ENCODE measurements at places on chromosomes 11 and 22.

DNA sequence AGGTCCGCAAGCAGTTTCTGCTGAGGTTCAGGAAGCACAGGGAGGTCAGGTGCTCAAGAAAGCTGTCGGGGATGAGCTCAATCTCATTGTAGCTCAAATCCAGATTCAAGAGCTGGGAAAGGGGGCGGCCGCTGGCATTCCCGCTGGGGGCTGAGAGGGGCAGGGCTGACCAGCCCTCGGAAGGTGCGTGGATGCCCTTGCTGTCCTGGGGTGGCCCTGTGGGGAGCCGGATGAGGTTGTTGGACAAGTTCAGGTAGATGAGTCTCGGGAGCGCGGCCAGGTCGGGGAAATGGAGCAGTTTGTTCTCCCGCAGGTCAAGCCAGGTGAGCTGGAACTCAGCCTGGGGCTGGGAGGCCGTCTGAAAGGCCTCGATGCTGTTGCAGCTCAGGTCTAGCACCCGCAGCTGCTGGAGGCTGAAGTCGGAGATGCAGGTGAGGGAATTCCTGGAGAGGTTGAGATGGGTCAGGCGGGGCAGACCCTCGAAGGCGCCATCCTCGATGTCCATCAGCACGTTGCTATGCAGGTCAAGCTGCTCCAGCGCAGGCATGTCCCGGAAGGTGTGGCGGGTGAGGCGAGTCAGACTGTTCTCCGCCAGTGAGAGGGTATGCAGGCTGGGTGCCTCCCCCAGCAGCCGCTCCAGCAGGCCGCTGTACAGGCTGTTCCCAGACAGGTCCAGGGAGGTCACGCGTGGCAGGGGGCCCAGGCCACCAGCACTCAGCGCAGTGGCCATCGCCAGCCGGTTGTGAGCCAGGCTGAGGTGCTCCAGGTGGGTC lies 9.8 kb downstream of the LRRC32 start:
- H3K36me3 ChIP-seq, result peaks cover 1% of the 10 kb centered on the region
- peaks cover 12% of the 10 kb centered on the region for H3K4me1 ChIP-seq
- no peak for DNase-seq
- no peak overlapping the region for H3K27ac ChIP-seq
- H3K4me3 ChIP-seq, result no peak overlapping the region
- no peaks in the 10 kb centered on the region for H3K27me3 ChIP-seq

GRCh38 chr11:10019906-10020682 lies 273.9 kb downstream of the SBF2 start:
- H3K4me1 ChIP-seq, result peaks cover 6% of the 10 kb centered on the region
- no peaks in the 10 kb centered on the region for H3K27me3 ChIP-seq
- peaks cover 7% of the 10 kb centered on the region for H3K36me3 ChIP-seq
- no peak overlapping the region for H3K4me3 ChIP-seq

DNA sequence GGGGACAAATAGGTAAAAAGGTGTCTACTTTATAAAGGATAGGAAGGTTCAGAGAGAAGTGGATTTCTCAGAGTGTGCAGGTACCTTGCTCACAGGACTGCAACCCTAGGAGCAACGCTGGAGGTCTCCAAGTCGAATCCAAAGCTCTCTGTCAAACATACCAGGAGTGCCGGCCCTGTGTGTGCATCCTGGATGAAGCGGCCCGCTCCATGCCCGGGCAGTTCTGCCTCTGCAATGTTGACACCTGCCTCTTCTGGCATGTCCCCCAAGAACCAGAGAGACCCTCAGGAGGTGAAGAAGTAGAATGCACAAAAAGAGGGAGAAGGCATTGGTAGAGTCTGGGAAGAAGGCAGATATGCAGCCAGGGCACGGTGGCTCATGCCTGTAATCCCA lies 3.1 kb upstream of the TSSK2 start:
- peaks cover 1% of the 10 kb centered on the region for H3K4me1 ChIP-seq
- no peaks in the 10 kb centered on the region for H3K36me3 ChIP-seq
- H3K4me3 ChIP-seq, result no peak overlapping the region
- DNase-seq, result no peak

DNA sequence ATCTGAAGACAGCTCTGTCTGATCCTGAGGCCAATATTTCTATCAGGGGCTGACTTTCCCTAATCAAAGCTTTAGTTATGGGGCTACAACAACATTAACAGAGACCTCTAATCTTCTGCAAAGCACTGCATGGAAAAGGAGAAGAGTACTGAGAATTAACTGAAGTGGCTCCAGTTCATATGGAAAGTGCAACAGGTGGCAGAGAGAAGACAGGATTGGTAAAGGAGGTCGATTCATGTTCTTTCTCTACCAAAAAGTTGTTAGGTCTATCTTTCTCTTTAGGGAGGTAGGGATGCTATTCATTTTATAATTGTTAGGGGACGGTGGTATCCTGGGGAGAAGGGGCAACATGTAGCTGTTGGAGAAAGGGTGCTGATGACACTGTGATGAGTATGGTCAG lies 232.7 kb upstream of the NARS2 start:
- H3K4me1 ChIP-seq, result no peaks in the 10 kb centered on the region
- H3K4me3 ChIP-seq, result no peak overlapping the region
- no peak overlapping the region for H3K27ac ChIP-seq
- no peak for DNase-seq
- H3K27me3 ChIP-seq, result peaks cover 4% of the 10 kb centered on the region

DNA sequence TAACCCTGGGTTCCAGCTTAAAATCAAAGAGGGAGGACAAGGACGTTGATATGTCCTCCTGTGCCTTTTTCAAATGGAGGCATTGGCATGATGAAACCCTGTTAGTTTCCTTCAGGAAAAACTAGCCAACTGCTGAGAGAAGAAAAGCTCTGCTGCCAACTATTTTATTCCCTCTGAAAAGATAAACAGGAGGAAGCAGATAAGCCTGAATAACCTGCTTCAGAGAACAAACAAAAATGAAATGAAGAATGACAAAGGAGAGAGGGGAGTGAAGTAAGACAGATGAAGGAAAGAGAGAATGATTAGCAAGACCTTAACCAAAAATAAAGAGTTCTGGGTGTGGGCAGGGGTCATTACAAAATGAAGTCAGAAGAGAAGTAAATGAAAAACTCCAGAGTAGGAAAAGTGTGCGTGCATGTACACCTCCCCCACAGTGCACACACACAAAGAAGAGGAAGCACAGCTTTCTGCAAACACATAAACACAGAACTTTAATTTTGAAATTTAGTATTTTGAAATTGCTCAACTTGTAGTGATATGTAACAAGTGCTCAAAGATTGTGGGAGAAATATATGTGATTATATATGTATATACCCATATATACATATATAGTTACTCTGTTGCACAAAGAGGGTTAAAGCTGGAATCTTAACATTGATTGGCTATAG lies 332.2 kb downstream of the LUZP2 start:
- H3K4me3 ChIP-seq, result no peak overlapping the region
- no peak for DNase-seq
- H3K27me3 ChIP-seq, result no peaks in the 10 kb centered on the region
- H3K36me3 ChIP-seq, result no peaks in the 10 kb centered on the region
- no peak overlapping the region for H3K27ac ChIP-seq

GRCh38 chr11:8328231-8328794 lies 64.6 kb upstream of the LMO1 start:
- no peaks in the 10 kb centered on the region for H3K36me3 ChIP-seq
- H3K4me3 ChIP-seq, result no peak overlapping the region
- peaks cover 9% of the 10 kb centered on the region for H3K27me3 ChIP-seq
- no peak for DNase-seq
- no peaks in the 10 kb centered on the region for H3K4me1 ChIP-seq
- no peak overlapping the region for H3K27ac ChIP-seq

- H3K27me3 ChIP-seq, result no peaks in the 10 kb centered on the region
- H3K4me3 ChIP-seq, result no peak overlapping the region
- no peak overlapping the region for H3K27ac ChIP-seq
- peaks cover 23% of the 10 kb centered on the region for H3K4me1 ChIP-seq
- no peak for DNase-seq
- H3K36me3 ChIP-seq, result no peaks in the 10 kb centered on the region
These were observed 15.3 kb upstream of the APOL6 start for GRCh38 chr22:35632935-35633334.

DNA sequence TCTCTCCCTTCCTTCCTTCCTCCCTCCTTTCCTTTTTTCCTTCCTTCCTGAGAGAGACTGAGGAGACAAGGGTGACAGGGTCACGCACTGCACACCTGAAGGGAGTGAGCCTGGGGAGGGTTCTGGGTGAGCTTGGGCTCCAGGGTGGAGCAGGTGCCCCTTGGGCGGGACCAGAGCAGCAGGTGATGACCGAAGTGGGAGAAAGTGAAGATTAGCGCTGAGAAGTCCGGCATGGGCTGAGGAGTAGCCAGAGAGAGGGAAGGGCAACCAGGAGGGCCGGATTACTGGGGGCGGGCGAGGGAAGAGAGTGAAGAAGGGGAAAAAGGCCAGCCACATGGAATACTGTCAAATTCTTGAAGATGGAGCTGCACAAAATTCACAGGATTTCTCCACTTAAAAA lies 99.2 kb upstream of the LMO1 start:
- no peak for DNase-seq
- no peaks in the 10 kb centered on the region for H3K4me1 ChIP-seq
- no peak overlapping the region for H3K4me3 ChIP-seq
- H3K27ac ChIP-seq, result no peak overlapping the region

- peaks cover 8% of the 10 kb centered on the region for H3K27me3 ChIP-seq
- no peak for DNase-seq
- no peaks in the 10 kb centered on the region for H3K4me1 ChIP-seq
- no peak overlapping the region for H3K27ac ChIP-seq
- H3K36me3 ChIP-seq, result no peaks in the 10 kb centered on the region
- no peak overlapping the region for H3K4me3 ChIP-seq
These were observed 54.7 kb upstream of the ALX4 start for GRCh38 chr11:44364596-44364995.

DNA sequence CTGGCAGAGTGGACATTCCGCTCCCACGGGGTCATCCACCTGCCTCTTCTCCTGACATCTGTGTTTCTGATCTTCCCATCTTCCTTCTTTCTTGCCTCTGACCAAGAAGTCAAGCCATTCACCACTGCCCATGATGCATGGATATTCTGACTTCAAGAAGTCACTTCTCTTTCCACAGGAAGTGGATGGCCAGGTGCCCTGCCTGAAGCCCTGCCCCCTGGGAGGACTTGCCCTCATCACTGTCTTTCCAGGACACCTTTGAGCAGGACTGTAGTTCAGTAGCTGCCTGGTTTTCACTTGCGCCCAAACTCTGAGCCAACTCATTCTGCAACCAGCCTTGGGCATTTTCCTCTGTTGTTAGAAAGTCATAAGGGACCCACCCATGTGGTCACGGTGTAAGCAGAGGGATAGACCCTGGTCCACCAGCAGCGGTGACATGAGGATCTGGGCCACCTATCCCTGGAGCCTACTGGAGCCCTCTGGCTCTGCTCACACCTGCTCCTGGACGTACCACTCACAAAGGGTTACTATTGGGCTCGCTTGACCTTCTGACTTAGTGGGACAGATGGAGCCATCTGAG lies 6.9 kb downstream of the CYTH4 start:
- H3K36me3 ChIP-seq, result peaks cover 42% of the 10 kb centered on the region
- H3K4me1 ChIP-seq, result peaks cover 81% of the 10 kb centered on the region
- H3K27me3 ChIP-seq, result no peaks in the 10 kb centered on the region
- peak; percentile 38 for DNase-seq
- peak overlapping the region; percentile 77 for H3K27ac ChIP-seq

GRCh38 chr11:862081-862661 lies 19.5 kb downstream of the TSPAN4 start:
- no peak overlapping the region for H3K4me3 ChIP-seq
- no peak overlapping the region for H3K27ac ChIP-seq
- no peaks in the 10 kb centered on the region for H3K27me3 ChIP-seq
- H3K36me3 ChIP-seq, result no peaks in the 10 kb centered on the region

- H3K27ac ChIP-seq, result no peak overlapping the region
- no peaks in the 10 kb centered on the region for H3K36me3 ChIP-seq
- no peak for DNase-seq
These were observed 455.8 kb downstream of the LRRC4C start for GRCh38 chr11:41003339-41004282.

DNA sequence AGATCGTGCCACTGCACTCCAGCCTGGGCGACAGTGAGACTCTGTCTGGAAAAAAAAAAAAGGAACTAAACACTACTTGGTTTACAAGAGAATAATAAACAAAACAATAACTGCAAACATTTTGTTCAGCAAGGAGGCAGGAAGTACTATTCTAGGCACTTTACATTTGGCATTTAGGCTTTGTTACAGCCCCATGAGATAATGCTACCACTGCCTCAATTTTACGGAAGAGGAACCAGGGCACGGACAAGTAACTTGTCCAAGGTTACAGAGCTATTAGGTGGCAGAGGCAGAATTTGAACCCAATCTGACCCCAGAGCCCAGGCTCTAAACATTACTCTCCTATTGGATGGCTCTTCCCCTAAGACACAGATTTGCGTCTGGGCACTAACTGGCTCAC lies 108.7 kb upstream of the AKIP1 start:
- H3K36me3 ChIP-seq, result no peaks in the 10 kb centered on the region
- no peak overlapping the region for H3K27ac ChIP-seq
- H3K4me3 ChIP-seq, result no peak overlapping the region
- peaks cover 7% of the 10 kb centered on the region for H3K27me3 ChIP-seq
- no peak for DNase-seq

DNA sequence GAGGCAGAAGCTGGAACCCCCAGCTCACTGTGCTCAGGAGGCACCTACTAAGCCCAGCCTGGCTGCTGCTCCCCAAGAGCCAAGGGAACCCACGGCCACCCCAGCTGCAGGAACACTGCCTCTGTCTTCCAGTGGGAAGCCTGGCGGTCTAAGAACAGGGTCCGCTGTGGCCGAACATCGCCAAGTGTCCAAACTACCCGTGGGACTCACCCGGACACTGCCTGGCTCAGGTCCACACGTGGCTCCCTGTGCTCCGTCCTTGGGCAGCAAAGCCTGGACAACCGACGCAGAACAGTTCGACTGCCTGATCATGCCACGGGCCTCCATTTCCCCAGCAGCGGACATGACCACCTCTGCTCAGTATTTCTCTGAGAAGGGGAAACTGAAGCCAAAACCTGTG lies 747.0 kb downstream of the BRD1 start:
- no peaks in the 10 kb centered on the region for H3K36me3 ChIP-seq
- DNase-seq, result no peak
- no peaks in the 10 kb centered on the region for H3K27me3 ChIP-seq
- no peak overlapping the region for H3K4me3 ChIP-seq
- H3K4me1 ChIP-seq, result no peaks in the 10 kb centered on the region

GRCh38 chr11:3213659-3214419 lies 4.8 kb downstream of the MRGPRG start:
- H3K4me3 ChIP-seq, result no peak overlapping the region
- H3K36me3 ChIP-seq, result no peaks in the 10 kb centered on the region
- no peak overlapping the region for H3K27ac ChIP-seq
- DNase-seq, result no peak

- H3K4me3 ChIP-seq, result no peak overlapping the region
These were observed 58.8 kb downstream of the GGTLC2 start for GRCh38 chr22:22703203-22703570.

DNA sequence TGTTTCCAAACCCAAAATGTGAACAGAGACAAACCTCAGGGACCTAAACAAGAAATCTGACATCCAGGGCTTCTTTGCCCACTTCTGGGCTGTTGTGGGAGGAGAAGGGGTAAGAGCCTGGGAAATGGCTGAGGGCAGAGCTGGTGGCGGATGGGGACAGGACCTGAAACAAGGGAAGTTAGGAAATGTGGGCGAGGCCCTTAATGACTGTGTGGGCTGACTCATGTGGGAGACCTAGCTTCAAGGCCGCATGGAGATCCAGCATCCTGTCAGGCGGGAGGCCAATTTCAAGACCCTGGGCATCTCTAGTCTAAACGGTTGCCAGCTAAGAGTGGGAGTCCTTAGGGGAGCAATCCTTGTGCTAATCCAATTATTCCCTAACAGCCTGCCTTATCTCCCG lies 2.1 kb upstream of the OAF start:
- H3K27me3 ChIP-seq, result peaks cover 31% of the 10 kb centered on the region
- no peak overlapping the region for H3K4me3 ChIP-seq
- no peak overlapping the region for H3K27ac ChIP-seq
- no peaks in the 10 kb centered on the region for H3K36me3 ChIP-seq
